GOT3 (cell line): ENCODE measurements at places on chromosomes 4 and X.

GRCh38 chr4:2798399-2799223 lies 5.7 kb downstream of the SH3BP2 start:
- DNase-seq, result no peak

DNA sequence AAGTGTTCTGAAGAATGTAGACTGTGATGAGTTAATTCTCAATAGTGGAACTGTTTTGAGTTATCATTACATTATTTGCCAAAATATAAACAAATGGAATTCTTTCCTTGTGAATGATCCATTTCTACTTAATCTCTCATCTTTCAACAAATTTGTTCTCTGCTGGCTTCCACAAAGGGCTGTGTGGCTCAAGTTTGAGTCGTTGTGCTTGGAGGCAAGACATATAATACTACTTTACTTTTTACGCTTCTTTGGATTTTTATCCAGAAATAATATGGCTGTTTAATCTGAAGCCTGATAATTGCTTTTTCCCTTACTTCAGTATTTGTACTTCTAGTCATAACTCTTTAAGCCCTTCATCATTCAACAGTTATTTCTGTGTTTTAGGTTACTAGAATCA lies 169.5 kb downstream of the ARHGAP10 start:
- DNase-seq, result no peak

DNA sequence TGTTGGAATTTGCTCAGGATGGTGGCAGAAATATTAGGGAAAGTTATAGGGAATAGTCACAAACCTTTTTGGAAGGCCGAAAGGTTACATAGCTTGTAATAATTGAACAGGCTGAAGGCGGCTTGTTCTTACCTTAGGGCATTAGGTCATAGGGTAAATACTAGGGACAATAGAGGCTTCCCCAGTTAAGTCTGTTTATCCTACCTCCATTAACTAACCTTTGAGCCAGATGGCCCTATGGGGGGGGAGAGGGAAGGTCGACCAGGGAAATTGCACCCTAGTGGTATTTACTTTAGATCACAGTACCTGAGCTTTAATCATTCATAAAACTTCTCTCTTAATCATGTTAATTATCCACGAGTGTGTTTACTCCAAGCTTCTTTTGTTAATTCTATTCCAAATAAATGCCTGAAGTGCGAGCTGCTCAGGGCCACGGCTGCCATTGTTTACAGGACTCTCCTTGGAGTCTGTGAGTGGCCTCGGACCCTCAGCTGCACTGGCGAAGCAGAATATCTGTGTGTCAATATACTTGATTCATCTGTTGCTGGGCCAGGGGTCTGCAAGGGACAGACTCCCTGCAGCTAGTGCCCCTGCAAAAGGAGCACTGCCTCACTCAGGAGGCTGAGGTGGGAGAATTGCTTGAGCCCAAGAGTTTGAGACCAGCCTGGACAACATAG lies 22.9 kb downstream of the PAGE2 start:
- DNase-seq, result no peak

DNA sequence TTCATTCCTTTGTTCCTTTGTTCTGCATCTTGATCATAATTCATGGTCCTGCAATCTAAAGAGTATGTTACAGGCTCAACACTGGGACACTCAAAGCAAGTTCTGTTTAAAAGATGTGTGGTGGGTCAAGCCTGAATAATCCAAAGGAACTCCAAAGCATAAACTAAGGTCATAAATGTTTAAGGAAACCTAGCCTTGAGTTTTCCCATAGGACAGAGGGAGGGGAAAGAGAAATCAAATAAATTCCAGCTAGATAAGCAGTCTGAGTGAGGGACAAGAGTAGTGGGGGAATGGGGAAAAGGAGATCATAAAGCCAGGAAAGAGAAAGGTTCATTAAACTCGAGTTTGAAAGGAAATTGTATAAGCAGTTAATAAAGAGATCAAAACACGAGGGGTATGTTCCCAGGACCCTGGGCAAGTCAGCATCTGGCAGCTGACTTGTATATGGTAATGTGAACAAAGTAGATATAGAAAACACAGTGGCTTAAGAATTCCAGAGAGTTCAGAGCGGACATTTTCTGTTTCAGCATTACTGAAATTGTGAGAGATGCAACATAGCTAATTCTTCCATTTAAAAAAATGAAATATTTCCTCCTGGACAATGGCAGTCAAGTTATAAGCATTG lies 125.8 kb upstream of the EDNRA start:
- no peak for DNase-seq

GRCh38 chrX:79176028-79176427 lies 31.5 kb downstream of the GPR174 start:
- DNase-seq, result no peak

- no peak for DNase-seq
Measured at GRCh38 chr4:105057370-105058105, 89.1 kb upstream of the TET2 start.

- no peak for DNase-seq
Measured at GRCh38 chr4:13285336-13285735, 198.8 kb downstream of the RAB28 start.

DNA sequence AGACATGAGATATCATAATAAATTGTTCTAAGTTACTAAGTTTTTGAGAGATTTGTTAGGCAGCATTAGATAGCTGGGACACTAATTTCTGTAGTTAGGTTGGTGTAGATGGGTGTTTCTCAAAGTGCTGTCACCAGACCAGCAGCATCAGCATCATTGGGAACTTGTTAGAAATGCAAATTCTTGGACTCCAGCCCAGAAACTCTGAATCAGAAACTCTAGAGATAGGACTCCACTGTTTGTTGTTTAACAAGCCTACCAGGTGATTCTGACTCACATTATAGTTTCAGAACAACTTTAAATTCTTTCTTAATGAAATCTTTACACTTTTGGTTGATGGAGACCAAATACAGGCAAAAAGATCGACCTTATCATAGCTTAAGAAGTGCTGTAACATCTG lies 173.7 kb downstream of the PABPC4L start:
- no peak for DNase-seq

GRCh38 chr4:113537628-113538027 lies 223.9 kb downstream of the CAMK2D start:
- no peak for DNase-seq

GRCh38 chr4:67727124-67727850 lies 26.3 kb upstream of the UBA6 start:
- no peak for DNase-seq

DNA sequence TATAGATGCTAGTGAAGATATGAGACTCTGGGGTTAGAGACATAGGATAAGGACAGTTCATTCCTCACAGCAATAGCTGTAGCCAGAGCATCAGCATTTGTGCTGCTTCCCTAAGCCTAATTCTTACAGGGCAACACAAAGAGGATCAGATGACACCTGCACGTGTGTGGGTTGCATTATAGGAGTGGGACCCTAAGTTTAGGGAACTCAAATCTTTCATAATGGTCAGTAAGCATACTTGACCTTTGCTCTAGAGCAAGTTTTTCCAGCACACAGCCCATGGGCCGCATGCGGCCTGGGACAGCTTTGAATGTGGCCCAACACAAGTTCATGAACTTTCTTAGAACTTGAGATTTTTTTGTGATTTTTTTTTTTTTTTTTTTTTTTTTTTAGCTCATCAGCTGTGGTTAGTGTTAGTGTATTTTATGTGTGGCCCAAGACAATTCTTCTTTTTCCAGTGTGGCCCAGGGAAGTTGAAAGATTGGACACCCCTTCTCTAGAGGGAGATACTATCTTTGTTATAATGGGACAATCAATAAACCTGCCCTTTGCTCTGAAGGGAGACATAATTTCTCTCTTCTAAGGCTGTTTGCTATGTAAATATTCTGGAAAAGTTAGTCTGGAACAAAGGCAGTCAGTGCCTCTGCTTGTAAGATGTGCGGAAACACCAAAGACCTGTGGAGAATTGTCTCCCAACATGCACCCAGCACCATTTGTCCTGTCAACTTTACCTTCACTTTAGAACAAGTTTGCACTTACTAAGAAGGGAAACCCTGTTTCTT lies 650.2 kb downstream of the ZNF674 start:
- DNase-seq, result no peak

- peak; percentile 20 for DNase-seq
Measured at GRCh38 chr4:73259571-73260090, 1.0 kb upstream of the ANKRD17 start.

- DNase-seq, result no peak
Measured at GRCh38 chrX:138885886-138886285, 174.4 kb upstream of the FGF13 start.

- peak; percentile 17 for DNase-seq
Measured at GRCh38 chrX:150219374-150220185, 143.5 kb upstream of the MAMLD1 start.

GRCh38 chrX:72238183-72238582 lies 644 bp downstream of the ERCC6L start:
- no peak for DNase-seq

DNA sequence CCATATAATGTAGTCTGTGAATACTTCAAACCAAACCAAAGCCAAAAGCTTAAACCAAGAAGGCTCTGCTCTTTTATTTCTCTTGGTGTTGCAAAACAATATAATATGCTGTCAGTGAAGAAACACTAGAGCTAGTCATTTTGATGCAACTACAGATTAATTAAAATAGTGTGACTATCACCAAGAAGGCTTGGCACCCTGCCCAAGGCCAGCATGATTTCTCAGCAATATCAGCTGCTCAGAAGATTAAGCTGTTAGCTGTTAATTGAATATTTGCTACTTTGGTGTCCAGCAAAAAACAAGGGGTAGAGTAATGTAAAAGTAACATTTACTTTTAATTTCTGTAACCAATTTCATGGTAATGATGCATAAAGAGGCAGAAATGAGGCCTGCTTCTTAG lies 104.9 kb upstream of the PRPS2 start:
- no peak for DNase-seq
